ENCODE measurements at places on chromosomes 5 and 9. TPM values are rescaled to one million over a fixed set of nuclear protein-coding genes. Genes with fewer than 3 reads are reported as not detected.

GRCh38 chr5:66520854-66521253 lies 75.3 kb upstream of the MAST4 start:
- H3K27me3 ChIP-seq, result no peaks in the 10 kb centered on the region
- no peaks in the 10 kb centered on the region for H3K36me3 ChIP-seq
- peaks cover 4% of the 10 kb centered on the region for H3K4me1 ChIP-seq
- DNase-seq, result no peak

- no peak overlapping the region for H3K4me3 ChIP-seq
- no peaks in the 10 kb centered on the region for H3K27me3 ChIP-seq
- peaks cover 8% of the 10 kb centered on the region for H3K4me1 ChIP-seq
- no peaks in the 10 kb centered on the region for H3K36me3 ChIP-seq
- no peak overlapping the region for H3K27ac ChIP-seq
Observed at GRCh38 chr9:3880851-3881250, 355.1 kb upstream of the RFX3 start.

RPP25L gene
- total RNA-seq, result 19.3 TPM

PHF24 gene
- total RNA-seq, result 2.7 TPM

- peaks cover 66% of the 10 kb centered on the region for H3K36me3 ChIP-seq
- DNase-seq, result no peak
- H3K4me1 ChIP-seq, result no peaks in the 10 kb centered on the region
- no peak overlapping the region for H3K4me3 ChIP-seq
Observed at GRCh38 chr5:160023908-160024630, 15.1 kb downstream of the TTC1 start.

NXNL2 gene
- total RNA-seq, result 0.40 TPM

C9orf153 gene
- total RNA-seq, result 0.99 TPM

DNA sequence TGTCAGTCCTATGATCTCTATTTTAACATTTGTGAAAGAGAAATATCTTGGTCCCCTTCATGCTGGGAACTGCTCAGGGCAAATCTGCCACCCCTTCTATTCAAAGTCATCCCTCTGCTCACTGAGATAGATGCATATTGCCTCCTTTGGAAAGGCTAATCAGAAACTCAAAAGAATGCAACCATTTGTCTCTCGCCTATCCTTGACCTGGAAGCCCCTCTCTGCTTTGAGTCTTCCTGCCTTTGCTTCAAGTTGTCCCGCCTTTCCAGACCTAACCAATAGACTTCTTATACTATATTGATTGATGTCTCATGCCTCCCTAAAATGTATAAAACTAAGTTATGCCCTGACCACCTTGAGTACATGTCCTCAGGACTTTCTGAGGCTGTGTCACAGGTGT lies 97.0 kb downstream of the PSAT1 start:
- DNase-seq, result no peak
- peak overlapping the region; percentile 66 for H3K4me3 ChIP-seq
- H3K4me1 ChIP-seq, result no peaks in the 10 kb centered on the region
- H3K36me3 ChIP-seq, result no peaks in the 10 kb centered on the region

DNA sequence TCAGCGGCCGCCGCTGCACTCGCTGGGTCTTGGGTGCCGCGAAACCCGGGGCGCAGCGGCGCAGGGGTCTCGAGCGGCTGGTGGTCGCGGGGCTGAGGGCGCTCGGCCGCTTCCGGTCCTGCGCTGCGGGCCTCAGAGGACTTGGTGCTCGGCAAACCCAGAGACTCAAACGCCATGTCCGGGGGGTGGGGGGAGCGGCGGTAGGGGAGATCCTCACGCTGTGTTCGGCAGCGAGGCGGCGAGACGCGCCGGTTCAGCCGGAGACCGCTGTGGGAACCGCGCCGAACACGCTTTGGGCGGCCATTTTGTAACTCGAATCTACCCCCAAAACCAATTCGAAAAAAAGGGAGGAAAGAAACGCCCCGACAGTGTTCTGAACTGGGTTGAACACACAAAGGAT lies 317.5 kb upstream of the CDH18 start:
- no peak overlapping the region for H3K27ac ChIP-seq
- no peaks in the 10 kb centered on the region for H3K4me1 ChIP-seq
- no peaks in the 10 kb centered on the region for H3K36me3 ChIP-seq
- no peak for DNase-seq
- no peak overlapping the region for H3K4me3 ChIP-seq
- H3K27me3 ChIP-seq, result no peaks in the 10 kb centered on the region

DNA sequence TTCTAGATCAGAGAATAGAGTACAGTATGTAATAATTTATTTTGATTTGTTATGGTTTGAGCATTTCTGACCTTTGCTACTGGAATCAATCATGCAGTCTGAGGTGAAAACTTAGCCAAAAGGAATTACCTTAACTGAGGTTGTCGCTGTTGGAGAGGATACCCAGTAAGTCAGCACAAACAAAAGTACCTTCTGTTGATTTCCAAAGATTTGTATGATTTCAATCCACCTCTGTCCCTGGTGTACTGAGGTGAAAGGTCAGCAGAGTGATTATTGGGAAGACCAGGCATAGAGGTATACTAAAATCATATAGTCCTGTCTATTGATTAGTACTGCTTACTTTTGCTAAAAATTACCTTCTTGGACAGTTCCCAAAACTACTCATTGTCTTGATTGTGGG lies 32.8 kb downstream of the RUSC2 start:
- H3K27me3 ChIP-seq, result no peaks in the 10 kb centered on the region
- no peaks in the 10 kb centered on the region for H3K36me3 ChIP-seq
- peaks cover 29% of the 10 kb centered on the region for H3K4me1 ChIP-seq
- no peak for DNase-seq
- H3K27ac ChIP-seq, result no peak overlapping the region

FBXO4 gene
- 1.8 TPM for total RNA-seq

DNA sequence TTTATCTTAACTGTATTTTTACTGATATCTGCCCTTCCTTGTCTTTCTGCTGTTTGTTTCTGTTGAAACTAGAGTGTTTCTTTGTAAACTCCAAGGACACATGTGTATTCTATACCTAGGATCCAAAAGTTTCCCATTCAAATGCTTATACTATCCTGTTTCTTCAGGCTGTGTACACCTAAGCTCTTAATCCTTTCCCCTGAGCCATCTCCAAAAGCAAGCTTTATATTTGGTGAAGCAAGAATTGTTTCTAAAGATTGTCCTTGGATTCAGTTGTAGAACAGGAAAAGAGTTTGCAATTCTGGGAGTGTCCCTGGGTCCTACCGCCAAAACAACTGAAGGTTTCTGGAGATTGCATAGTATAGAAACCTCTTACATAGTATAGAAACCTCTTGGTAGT lies 65.9 kb downstream of the CWC27 start:
- no peak overlapping the region for H3K4me3 ChIP-seq
- no peak for DNase-seq
- H3K27me3 ChIP-seq, result no peaks in the 10 kb centered on the region
- no peak overlapping the region for H3K27ac ChIP-seq
- H3K36me3 ChIP-seq, result peaks cover 44% of the 10 kb centered on the region

DNA sequence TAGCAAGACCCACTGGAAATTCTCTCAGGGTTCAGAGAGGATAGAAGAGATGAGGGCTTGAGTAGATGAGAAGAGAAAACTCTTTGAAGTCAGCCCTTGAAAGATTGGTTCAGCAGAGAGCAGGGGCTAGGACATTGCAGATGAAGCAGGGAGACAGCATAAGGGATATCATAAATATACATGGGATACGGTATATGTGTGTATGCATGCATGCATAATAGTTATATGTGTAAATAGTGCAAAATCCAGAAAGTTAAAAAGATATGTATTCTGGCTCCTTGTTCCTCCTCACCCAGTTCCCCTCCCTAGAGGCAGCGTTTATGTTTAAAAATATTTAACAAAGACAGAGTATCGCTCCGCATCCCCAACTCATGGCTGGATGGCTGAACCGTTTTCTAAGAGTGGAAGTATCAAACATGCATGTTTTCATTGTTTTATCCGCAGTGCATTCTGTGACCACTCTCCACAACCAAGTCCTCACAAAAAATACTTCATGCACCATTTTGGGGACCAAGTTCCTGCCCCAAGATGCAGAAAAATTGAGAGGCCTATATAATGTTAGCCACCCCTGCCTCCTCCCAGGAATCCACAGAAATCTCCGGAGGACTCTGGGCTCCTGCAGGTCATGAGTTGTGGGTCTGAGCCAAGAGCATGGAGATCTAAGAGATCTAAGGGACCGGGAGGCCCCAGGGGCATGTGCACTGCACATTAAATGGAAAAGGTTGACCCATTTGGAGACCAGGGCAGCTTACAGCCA lies 119.5 kb downstream of the MTX3 start:
- no peaks in the 10 kb centered on the region for H3K36me3 ChIP-seq
- DNase-seq, result no peak
- no peaks in the 10 kb centered on the region for H3K4me1 ChIP-seq
- H3K27ac ChIP-seq, result no peak overlapping the region

- H3K36me3 ChIP-seq, result no peaks in the 10 kb centered on the region
- no peak for DNase-seq
- H3K4me1 ChIP-seq, result no peaks in the 10 kb centered on the region
- H3K27ac ChIP-seq, result no peak overlapping the region
- no peak overlapping the region for H3K4me3 ChIP-seq
Observed at GRCh38 chr9:126081746-126082145, 244.9 kb upstream of the MVB12B start.

DNA sequence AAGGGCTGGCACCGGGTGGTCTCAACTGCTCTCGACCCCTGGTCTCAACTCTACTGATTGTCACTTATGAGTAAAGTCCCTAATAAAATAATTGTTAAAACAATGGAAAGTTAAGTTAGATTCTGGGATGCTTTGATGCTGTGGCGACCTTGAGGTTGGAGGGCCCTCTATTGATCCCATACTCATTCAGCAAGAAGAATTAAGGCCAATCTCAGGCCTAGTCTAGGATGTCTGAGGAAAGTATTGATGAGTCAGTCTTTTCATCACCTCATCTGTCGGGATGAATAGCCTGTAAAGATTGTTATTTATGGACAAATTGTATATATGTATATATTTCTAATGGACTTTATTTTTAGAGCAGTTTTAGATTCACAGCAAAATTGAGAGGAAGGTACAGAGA lies 50.8 kb downstream of the WDR36 start:
- DNase-seq, result no peak
- no peaks in the 10 kb centered on the region for H3K4me1 ChIP-seq
- no peak overlapping the region for H3K27ac ChIP-seq
- H3K4me3 ChIP-seq, result no peak overlapping the region

DNA sequence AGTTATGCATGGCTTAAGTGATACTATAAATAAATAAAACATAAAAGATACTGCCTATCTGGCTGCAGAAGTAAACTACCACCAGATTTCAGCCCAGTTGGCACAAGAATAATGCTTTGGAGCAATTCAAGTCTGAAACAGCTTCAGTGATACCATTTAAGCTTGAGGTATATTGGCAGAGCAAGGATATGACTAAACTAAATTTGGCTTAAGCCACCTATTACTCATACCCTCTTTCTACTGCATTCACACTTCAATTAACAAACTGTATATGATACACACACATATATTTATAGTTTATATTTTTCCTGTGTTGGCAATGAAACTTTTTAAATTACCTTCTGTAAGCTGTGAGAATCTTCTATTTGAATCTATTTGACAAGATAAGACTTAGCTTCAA lies 431.9 kb downstream of the ANXA1 start:
- no peaks in the 10 kb centered on the region for H3K27me3 ChIP-seq
- H3K36me3 ChIP-seq, result no peaks in the 10 kb centered on the region
- no peak for DNase-seq
- no peaks in the 10 kb centered on the region for H3K4me1 ChIP-seq

- no peak for DNase-seq
- no peaks in the 10 kb centered on the region for H3K36me3 ChIP-seq
- H3K4me1 ChIP-seq, result no peaks in the 10 kb centered on the region
- H3K27ac ChIP-seq, result no peak overlapping the region
- H3K27me3 ChIP-seq, result no peaks in the 10 kb centered on the region
Observed at GRCh38 chr9:88218726-88219125, 80.5 kb upstream of the SPATA31C2 start.

NUTM2F gene
- not detected for total RNA-seq

DNA sequence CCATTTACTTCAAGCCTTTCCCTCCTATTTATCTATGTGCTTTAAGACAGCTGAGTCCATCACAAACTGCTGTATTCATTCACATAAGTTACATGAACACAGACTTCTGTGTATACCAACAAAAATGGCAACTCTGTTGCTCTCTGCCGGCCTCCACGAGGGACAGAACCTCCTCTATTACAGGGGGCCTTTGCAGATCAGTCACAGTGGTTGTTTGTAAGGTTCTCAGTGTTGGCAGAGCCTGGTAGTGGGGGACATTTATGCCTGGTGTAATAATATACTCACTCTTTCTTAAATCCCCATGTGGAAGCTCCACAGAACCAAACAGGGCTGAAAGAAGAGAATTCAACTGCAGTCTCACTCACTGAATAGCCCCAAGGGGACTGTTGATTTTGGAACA lies 76.5 kb downstream of the SLC1A1 start:
- no peaks in the 10 kb centered on the region for H3K27me3 ChIP-seq
- no peak for DNase-seq
- no peak overlapping the region for H3K27ac ChIP-seq
- no peak overlapping the region for H3K4me3 ChIP-seq

- no peaks in the 10 kb centered on the region for H3K27me3 ChIP-seq
- no peak overlapping the region for H3K4me3 ChIP-seq
- no peak overlapping the region for H3K27ac ChIP-seq
- DNase-seq, result no peak
- H3K36me3 ChIP-seq, result no peaks in the 10 kb centered on the region
Observed at GRCh38 chr5:38872826-38873225, 27.0 kb downstream of the OSMR start.

GGTA1 gene
- not detected for total RNA-seq

PHPT1 gene
- total RNA-seq, result 122 TPM

CNTRL gene
- total RNA-seq, result 18.4 TPM

KIF3A gene
- 22.5 TPM for total RNA-seq

- no peaks in the 10 kb centered on the region for H3K4me1 ChIP-seq
- no peak for DNase-seq
- H3K36me3 ChIP-seq, result no peaks in the 10 kb centered on the region
- H3K27me3 ChIP-seq, result no peaks in the 10 kb centered on the region
- no peak overlapping the region for H3K27ac ChIP-seq
Observed at GRCh38 chr5:26757941-26758340, 280.4 kb downstream of the CDH9 start.

PCDHGA11 gene
- total RNA-seq, result 10.2 TPM

GRCh38 chr5:6371079-6371810 lies 7.1 kb downstream of the MED10 start:
- no peak overlapping the region for H3K4me3 ChIP-seq
- peaks cover 74% of the 10 kb centered on the region for H3K36me3 ChIP-seq
- DNase-seq, result peak; percentile 37
- H3K27me3 ChIP-seq, result no peaks in the 10 kb centered on the region
- H3K4me1 ChIP-seq, result no peaks in the 10 kb centered on the region

HMCN2 gene
- 2.3 TPM for total RNA-seq

DNA sequence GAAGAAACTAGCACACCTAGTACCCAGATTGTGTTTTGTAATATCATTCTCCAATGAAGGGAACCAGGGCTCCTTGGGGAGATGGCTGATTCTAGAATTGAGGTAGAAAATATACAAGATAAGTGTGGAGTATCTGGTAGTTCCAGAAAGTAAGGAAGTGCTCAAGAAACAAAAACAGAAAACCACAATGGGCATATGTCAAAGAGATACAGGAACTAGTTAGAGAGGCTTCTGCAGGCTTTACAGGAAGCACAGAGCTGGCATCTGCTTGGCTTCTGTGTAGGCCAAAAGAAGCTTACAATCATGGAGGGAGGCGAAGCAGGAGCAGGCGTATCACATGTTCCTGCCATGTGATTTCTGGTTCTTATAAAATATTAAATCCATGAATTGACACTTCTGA lies 105.7 kb upstream of the TMEM161B start:
- no peaks in the 10 kb centered on the region for H3K27me3 ChIP-seq
- DNase-seq, result no peak
- no peaks in the 10 kb centered on the region for H3K4me1 ChIP-seq
- no peak overlapping the region for H3K4me3 ChIP-seq
- no peak overlapping the region for H3K27ac ChIP-seq
